ENCODE measurements at places on chromosomes 4 and X.

- no peak for DNase-seq
Measured at GRCh38 chr4:153728660-153729059, 31.2 kb downstream of the RNF175 start.

- DNase-seq: peak; percentile 69
Measured at GRCh38 chr4:4226606-4227438, at the start of gene OTOP1. OTOP1 (minus strand) TSS chr4:4226929; CDS start chr4:4226864, 65 bp downstream.

DNA sequence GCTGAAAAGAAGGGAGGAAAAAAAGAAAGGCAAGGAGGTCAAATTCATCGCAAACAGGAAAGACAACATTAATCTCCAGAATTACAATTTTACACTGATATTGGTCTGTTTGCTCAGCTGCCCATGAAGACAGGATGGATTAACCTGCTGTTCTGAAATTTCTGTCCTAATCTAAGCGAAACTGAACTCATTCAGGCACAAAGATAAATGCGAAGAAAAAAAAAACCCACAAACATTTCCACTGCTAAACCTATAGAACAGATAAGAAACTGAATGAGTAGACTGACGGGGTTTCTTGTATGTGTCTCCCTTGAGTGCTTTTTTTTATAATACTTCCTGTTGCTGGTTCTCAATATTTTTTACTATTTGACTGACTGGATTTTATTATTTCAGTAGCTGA, 251.8 kb upstream of the FTHL17 start:
- DNase-seq: no peak

- no peak for DNase-seq
Measured at GRCh38 chrX:7110821-7111276, 36.7 kb upstream of the STS start.

DNA sequence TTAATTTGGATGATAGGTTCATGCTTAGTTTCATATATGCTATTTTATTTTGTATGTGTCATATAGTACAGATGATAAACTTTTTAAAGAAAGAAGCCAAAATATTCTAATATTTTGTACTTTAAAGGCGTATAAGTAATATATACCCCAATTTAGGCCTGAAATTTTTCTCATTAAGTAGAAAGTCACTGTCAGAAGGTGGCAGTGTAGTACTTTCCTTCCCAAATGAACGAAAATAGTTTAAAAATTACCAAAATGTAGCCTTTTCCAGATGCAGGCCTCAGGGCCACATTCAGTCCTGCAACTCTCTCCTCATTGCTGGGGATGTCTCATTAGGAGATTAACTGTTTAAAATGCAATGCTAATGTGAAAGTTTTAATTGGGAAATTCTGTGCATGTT, 1263.6 kb downstream of the C4orf33 start:
- DNase-seq: peak; percentile 8

DNA sequence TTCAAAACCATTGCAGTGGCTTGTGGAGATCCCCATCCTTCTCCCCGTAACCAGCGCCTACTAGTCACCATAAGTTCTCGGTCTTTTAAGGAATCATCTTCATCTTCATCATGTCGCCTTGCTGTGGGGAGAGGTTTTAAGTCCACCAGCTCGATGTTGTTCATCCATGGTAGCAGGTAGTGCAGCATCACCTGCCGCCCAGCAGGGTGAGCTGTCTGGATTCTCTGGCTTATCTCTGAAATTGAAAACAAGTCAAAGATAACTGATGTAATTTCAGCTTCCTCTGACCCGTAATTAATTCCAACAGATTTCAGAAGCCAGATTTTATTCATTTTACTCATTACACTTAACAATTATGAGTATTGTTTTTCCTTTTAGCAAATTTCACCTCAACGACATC, 67.4 kb downstream of the ZAR1 start:
- DNase-seq: peak; percentile 25
